ENCODE measurements at places on chromosomes 11 and 22.

- no peak for DNase-seq
Measured at GRCh38 chr11:47506795-47507562, 46.0 kb downstream of the CELF1 start.

DNA sequence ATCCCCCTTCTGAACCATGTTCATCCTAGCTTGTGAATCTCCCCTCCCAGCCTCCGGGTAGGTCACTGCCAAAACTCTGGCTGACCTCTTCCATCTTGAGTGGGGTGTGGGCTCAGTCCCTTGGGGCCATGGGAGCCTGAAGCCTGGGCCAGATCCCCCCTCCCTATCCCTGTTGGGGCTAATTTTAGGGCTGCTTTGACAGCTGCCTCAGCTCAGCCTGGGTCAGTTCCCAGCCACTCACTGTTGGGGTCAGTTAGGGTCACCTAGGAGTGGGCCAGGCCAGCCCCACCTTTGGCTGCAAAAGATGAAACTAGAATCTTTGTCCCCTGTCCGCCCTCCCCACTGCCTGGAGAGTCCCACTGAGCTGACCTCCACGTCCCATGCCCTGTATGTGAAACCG lies 29.8 kb upstream of the P2RY2 start:
- no peak for DNase-seq

GRCh38 chr11:114131461-114131864 lies 72.0 kb downstream of the ZBTB16 start:
- no peak for DNase-seq

DNA sequence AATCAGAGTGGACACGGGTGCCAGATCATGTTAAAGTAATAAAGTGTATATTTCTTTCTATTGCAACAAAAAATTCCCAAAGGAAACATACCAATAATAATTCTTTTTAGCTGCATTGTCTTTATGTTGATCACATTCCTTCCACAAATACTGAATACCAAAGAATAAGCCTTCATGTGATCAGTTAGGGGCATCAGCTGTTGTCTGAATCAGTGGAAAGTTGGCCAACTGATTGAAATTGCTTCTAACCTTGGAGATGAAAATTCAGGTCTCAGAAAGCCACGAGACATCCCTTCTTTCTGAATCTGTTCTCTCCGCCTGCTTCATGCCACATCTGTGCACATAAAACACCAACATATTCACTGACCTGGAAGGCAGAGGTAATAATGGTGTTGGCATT lies 785.2 kb downstream of the KCNA4 start:
- DNase-seq, result no peak

DNA sequence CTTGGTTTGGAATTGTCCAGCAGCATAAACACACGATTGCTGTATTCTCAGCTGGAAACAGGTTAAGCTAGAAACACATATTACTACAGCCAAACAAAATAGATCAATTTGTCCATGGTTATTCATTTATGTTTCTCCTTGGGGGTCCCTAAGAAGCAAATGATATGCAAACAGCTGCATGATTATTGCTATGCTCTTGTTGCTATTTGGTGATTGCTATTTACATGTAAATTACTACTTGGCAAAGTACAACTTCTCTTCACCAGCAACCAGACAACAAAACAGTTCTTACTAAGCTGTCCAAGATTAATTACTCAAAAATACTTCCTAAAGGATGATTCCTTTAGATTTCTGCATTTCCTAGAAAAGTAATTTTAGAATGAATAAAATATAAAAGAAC lies 567.9 kb upstream of the ARHGAP42 start:
- DNase-seq, result no peak

GRCh38 chr11:11898648-11899047 lies 56.9 kb downstream of the USP47 start:
- no peak for DNase-seq

DNA sequence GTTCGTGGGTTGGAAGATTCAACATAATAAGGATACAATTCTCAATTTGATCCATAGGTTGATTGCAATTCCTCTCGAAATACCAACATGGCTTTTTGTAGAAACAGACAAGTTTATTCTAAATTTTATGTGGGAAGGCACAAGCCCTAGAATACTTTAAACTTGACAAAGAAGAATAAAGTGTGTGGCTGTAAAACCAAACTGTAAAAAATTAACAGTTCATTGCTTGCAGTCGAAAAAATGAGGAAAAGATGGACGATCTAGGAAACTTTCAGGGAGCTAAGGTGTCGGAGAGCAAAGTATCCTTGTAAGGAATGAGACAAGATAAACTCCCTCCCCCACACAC lies 1.0 kb upstream of the GLB1L3 start:
- no peak for DNase-seq

DNA sequence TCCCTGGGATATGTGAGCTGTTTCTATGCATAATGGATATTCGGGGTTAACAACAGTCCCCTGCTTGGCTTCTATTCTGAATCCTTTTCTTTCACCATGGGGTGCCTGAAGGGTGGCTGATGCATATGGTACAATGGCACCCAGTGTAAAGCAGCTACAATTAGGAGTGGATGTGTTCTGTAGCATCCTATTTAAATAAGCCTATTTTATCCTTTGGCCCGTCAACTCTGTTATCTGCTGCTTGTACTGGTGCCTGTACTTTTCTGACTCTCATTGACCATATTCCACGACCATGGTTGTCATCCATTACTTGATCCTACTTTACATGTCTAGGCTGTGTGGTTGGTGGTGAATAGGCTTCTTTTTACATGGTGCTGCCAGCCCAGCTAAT lies 1.3 kb downstream of the TUG1 start:
- no peak for DNase-seq
